ENCODE measurements at places on chromosomes 2 and 18.

DNA sequence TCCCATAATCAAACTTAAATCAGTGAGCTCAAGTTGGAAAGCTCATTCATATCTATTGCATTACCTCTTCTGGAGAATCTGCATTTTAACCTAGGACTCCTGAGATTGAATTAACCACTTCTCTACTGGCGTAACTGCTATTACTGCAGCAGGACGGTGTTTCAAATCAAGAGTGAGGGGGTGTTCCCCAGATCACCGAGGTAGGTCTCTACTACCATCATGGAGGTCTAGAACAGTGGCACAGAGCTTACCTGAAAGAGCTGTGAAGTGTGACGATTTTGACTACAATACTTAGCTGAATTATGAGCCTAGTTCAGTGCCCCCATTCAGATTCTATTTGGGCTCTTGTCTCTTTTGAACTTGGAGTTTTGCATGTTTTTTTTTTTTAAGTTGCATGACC is 119.5 kb downstream of the POLE4 start:
- DNase-seq = no peak

DNA sequence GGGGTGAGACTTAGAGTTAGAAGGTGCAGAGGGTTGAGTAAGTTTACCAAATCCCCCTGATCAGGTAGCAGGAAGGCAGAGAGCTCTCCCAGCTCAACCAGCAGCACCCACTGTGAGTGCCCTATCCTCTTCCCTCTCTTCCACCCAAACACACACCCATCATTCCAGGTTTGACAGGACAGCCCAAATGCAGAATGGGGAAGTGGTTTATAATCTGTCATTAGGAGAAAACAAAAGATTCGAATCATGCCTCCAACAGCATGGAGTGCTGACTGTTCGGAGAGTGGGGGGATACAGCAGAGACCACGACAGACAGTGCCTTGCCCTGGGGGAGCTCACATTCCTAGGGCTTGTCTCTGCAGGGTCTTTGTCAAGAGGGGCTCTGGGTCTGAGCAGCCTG is 11.7 kb downstream of the CXCR2 start:
- no peak for DNase-seq

GRCh38 chr2:149103081-149103620 is 64.7 kb downstream of the LYPD6B start:
- no peak for DNase-seq

DNA sequence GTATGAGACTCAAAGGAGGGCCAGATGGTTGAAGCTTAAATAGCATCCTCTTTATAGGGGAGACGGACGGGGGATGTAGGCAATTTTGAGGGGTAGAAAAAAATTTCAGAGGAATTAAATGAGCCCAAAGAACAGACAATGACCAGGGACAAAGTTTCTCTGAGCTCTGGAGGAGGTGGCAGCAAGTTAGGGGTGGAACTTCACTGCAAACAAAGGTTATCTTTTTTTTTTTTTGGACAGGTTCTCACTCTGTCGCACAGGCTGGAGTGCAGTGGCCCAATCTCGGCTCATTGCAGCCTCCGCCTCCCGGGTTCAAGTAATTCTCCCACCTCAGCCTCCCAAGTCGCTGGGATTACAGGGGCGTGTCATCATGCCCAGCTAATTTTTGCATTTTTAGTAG is 195.6 kb downstream of the PDE11A start:
- no peak for DNase-seq

GRCh38 chr2:128548461-128548891 is 229.8 kb upstream of the HS6ST1 start:
- DNase-seq = no peak

DNA sequence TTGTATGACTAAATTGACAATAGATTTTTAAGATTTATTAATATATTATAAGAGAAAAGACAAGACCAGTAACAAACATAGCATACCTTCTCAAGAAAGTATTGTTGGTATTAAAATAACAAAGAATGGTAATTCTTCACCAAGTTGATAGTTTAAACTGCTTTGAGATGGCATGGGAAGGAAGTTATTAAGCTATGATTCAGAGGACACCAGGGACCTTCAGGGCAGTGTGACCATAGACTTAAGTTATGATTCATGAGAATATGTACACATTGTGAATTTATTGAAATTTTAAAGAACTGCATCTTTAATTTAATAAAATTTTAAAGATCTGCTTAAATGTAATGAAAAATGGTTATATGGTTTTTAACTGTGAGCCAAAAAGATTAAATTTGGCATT is 205.7 kb downstream of the DSEL start:
- DNase-seq = no peak

GRCh38 chr2:27088634-27089033 is 2.1 kb downstream of the KHK start:
- no peak for DNase-seq

GRCh38 chr2:12052796-12053195 is 306.4 kb downstream of the LPIN1 start:
- DNase-seq = no peak

DNA sequence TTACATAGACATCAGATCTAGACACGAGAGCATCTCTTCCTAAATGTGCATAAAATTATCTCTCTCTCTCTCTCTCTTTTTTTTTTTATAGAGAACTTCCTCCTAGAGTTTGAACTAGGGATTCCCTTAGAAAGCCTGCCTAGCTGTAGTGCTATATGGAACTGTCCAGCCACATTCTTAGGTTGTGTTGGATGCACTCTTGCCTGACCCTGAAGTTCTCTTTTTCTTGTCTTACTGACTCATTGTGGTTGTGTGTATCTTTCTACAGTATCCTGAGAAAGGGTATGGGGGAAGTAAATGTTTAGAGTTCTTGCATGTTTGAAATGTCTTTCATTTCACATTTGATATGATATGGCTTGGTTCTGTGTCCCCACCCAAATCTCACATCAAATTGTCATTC is 368.2 kb downstream of the CDH2 start:
- no peak for DNase-seq

- DNase-seq = no peak
Observed at GRCh38 chr2:43340945-43341356, 114.5 kb upstream of the ZFP36L2 start.

DNA sequence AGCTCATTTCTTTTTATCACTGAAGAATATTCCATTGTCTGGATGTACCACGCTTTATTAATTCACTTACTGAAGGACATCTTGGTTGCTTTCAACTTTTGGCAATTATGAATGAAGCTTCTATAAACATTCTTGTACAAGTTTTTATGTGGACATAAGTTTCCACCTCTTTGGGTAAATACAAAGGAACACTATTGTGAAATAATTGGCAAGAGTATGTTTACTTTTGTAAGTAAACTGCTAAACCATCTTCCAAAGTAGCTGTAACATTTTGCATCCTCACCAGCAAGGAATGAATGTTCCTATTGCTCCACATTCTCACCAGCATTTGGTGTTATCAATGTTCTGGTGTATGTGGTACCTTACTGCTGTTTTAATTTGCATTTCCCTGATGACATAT is 15.8 kb upstream of the VWC2L start:
- DNase-seq = no peak

GRCh38 chr18:424668-425067 is 75.8 kb downstream of the COLEC12 start:
- DNase-seq = no peak

DNA sequence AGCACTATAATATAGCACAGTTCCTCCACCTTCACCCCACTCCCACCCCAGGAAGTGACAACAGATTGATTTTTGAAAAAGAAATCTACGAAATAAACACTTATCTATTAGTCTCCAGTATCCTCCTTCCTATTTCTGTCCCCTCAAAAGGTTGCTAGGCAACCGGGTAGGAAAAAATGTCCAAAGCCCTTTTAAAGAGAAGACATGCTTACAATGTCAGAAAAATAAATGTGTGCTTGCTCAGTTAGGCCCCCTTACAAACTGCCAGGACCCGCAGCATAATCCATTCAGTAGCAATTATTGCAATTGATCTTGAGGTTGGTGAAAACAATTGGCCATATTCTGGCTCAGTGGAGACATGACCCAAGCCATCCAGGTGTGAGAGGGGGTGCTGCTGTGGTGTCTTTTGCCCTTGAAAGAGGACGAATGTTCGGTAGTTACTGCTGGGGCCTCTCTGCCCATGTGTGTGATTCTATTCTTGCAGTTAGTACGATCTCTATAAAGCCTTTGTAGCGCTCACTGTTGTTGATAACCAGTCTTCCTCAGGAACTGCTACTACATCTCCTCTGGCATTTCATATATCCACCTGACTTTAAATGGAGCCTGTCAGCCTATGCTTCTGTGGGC is 144.3 kb downstream of the MYO3B start:
- no peak for DNase-seq

All from NCI-H345 (cell line).